ENCODE measurements at places on chromosomes 6 and 20.

- no peak for DNase-seq
Observed at GRCh38 chr6:136521427-136521826, 28.8 kb downstream of the MAP7 start.

DNA sequence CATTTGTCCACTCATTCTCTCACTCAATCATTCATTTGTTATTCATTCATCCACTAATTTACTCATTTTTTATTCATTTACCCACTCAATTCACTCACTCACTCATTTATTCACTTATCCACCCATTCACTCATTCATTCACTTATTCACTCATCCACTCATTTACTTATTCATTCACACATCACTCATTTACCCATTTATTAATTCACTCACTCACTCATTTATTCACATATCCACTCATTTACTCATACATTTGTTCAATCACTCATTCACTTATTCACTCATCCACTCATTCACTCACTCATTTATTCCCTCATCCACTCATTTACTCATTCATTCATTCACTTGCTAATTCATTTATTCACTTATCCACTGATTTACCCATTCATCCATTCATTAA is 129.1 kb downstream of the TTLL2 start:
- DNase-seq = no peak

DNA sequence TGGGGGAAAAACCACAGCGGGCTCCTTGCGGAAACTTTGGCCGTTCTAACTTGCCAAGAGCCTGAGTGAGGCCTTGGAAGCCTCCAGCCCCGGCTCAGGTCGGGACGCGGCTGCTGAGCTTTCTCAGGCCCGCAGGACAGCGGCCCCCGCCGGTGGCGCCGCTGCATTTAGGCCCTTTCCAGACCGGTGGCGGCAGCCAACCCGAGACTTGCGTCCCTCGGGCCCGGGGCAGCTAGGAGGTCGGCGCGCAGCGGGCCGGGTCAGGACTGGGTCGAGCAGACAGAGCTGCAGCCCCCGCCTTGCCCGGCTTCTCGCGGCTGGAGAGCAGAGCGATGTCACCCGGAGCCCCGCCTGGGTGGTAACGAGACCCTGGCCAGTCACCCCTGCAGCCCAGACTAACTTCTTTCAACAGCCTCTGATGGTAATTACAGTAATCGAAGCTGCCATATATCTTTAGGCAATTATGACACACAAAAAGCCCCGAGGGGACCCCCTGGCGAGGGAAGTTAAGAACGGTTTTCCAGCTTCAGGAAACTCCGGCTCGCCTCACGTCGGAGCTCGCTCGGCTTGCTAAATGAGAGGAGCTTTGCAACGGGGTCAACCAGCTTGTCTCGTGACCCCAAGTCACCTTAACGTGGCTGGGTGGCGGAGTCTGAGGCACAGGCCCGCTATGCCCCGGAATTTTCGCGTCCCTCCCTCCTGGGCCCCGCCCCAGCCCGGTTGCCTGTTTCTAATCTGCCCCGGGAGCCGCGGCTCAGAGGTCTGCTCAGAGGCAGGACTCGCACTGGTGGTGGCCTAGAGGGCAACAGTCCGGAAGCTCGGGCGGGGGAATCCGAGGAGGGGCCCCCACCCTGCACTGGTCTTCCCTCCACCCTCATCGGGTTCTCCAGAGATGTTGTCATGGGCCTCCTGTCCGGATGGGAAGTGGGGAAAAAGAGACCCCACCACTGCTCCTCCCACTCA is 3.0 kb downstream of the NR2E1 start:
- no peak for DNase-seq

GRCh38 chr20:57323034-57323433 is 6.6 kb upstream of the SPO11 start:
- peak; percentile 93 for DNase-seq

- DNase-seq = peak; percentile 8
Observed at GRCh38 chr6:105733556-105734162, 330.8 kb upstream of the PREP start.

DNA sequence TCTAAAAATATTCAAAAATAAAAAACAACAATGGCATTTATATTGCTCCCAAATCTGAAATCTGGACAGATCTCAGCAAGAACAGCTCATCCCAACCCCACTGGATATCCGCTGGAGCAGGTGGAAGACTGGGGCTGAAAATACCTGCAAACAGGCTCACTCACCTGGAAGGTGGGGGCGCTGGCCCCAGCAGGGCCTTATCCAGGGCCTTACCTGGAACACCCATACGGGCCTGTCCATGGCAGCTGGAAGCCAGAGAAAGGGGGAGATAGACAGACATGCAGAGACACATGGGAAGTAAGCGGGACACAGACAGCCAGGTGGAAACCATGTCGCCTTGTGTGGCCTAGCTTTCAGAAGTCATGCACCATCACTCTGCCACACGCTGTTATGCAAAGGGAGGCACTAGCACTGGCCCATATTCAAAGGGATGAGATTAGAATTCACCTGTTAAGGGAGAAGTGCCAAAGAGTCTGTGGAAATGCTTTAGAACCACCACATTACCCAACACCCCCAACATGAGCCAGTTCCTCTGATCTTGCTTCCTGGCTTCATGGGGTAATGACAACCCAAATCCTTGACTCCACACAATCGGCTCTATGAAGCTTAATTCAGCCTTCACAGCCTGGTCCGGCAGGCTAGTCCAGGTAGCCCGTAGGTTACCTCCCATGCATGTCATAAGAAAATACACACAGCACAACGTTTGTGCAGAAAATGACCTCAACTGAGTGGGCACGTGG is 99.0 kb upstream of the CDYL start:
- DNase-seq = no peak

GRCh38 chr6:164296411-164296810 is 881.9 kb downstream of the QKI start:
- DNase-seq = no peak

DNA sequence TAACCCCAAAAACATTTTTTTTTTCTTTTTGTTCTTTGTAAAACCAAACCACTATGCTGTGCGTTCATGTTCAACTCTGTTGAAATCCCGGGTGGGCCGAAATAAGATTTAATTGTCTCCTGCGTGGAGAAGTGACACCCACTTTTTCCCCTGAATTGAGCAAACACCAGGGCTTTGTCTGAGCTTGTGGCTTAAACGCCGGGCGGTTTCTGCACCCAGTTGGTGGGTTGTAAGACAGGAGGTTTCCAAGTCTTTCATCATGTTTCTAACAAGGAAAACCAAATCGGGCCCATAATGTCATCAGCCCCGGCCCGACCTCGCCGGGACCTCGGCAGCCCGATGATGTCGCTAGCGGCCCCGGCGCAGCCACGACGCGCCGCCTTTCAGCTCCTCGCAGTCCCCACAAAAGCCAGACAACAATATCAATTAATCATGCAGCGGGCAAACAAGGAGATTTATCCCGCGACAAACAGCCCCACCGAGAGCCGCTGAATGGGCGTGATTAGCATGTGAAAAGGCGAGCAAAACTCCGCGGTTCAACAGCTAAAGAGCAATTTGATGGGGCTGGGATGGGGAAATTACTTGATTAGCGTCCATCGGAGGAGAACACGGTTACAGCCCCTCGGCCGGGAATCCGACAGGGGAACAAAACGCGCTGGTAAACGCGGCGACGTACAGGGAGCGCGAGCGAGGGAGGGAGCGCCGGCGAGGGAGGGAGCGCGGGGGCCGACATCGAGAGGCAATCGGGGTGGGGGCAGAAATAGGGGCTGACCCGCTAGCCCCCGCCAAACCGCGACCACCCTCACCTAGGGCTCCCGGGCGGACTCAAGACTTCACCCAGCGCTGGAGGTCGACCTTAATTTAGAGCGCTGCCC is 5.3 kb downstream of the LINC00237 start:
- no peak for DNase-seq

Data from RWPE1 (cell line).